ENCODE measurements at places on chromosomes 2 and 18.

GRCh38 chr2:45272549-45273265 is 263.5 kb upstream of the SIX2 start:
- no peak for DNase-seq

GRCh38 chr2:101047075-101047766 is 45.1 kb downstream of the RPL31 start:
- DNase-seq, result no peak

GRCh38 chr18:8778386-8778785 is 73.0 kb downstream of the MTCL1 start:
- no peak for DNase-seq

- DNase-seq, result no peak
These were observed 39.7 kb upstream of the HDAC4 start for GRCh38 chr2:239440511-239440959.

DNA sequence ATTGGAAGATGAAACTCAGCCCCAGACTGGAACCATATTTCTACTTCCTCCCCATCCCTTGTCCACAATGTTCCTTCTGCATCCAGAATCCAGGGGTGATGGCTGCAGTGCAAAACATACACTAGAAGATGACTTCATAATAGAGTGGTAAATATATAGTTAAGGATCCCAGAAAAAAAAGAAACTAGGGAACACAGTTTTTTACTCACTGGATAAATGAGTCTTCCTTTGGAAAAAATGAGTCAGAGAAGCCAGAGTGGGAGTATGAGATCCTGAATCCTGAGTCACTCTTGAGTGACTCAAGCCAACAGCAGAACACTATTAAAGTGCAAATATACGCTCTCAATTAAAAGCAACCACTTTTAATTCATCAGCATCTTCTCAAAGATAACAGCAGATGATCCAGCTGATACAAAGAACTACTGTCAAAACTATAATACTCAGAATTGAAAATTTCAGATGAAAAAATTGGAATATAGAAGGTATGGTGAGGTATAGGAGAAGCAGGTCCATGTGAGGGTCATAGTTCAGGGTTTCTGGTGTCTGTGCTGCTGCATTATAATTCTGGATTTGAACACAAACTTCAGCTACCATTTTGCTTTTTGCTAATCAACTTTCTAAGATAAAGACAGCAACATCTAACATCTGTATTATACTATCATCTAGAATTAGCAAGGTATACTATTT is 987.2 kb upstream of the CDH2 start:
- DNase-seq, result no peak

DNA sequence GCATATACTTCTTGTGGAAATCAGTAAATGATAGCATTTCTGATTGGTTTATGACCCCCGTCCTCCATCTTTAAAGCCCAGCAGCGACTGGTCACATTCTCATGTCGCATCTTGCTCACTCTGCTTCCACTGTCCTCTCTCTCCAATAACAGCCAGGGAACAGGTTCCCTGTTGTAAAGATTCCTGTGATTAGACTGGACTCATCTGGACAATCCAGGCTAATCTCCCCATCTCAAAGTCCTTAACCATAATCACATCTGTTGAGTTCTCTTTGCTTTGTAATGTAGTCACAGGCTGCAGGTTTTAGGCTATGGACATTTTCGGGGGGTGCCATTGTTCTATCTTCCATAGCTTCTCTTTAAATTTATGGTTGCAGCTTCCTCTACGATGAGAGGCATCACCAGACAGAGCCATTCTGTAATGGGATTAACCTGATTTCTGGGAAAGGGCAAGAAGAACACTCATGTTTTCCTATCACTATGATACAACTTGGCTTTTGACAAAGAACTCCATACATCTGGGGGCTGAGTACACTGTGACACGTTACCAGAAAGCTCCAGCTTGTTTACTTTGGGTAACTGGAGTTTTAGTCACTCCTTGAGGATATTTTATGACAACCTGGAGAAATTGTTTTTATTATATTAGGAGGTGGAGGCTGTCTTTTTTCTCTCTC is 159.0 kb downstream of the NYAP2 start:
- DNase-seq, result no peak

GRCh38 chr2:219570924-219571310 is 422 bp downstream of the OBSL1 start:
- no peak for DNase-seq

DNA sequence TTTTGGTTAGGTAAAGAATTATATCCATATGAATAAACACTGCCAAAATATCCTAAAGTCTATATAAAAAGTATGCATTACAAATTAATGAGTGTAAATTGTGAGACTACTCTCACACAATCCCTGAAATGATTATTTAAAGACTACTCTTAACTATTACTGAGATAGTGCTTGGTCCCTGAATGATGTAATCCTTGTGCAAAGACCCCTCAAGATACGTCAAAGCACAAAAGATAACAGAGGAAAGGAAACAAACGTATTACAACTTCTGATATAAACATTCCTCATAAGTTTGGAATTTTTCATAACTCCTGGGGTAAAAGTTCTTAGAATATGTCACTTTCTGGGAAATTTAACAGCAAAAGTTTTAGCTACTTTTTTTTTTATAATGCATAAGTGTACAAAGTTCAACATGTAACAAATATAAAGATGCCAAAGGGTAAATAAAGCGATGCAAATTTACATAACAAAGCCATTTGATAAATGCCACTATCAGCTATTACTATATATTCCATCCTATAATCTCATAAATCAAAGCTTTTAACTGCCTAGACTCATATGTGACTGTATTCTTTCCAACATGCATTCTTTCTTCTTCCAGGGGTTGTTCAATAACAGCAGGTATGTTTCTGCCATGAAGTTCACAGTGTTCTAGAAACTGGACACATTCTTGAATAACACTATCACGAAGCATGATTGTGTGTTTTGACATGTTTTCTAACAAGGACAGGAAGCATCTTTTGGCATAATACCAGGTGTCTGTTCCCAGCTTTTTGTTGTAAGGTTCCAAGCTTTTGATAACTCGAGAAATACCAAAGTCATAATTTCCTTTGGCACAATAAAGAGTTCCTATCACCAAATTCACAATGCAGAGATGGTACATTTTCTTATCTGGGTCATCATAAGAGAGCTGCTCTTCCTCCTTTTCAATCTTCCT is 158.0 kb downstream of the AGPS start:
- DNase-seq, result no peak

DNA sequence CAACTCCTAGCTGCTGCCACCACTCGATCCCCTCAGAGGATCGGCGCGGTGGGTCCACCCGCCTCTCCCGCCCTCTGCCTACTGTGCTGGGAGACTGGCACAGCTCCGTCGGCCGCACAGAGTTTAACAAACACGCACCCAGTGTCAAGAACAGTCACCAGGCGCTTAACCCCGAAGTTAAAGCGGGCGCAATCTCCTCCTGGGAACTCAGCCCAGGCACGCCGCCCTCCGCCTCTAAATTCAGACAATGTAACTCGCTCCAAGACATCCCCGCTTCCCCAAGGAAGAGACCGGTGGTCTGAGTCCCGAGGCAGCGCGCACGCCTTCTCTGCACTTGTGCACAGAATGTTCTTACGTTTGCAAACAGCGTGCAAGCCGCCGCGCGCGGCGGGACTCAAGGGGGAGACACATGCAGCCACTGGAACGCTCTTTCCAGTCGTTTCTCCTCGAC is 533 bp downstream of the CXCR4 start:
- no peak for DNase-seq

- no peak for DNase-seq
These were observed 25.5 kb upstream of the YWHAQ start for GRCh38 chr2:9656270-9656766.

- no peak for DNase-seq
These were observed 225.0 kb downstream of the FHOD3 start for GRCh38 chr18:36522509-36522908.

- DNase-seq, result no peak
These were observed 69.9 kb downstream of the RHOB start for GRCh38 chr2:20516646-20517341.

GRCh38 chr2:195410074-195410671 is 246.9 kb upstream of the SLC39A10 start:
- no peak for DNase-seq

- DNase-seq, result no peak
These were observed 121.8 kb upstream of the HNMT start for GRCh38 chr2:137842430-137842829.

- DNase-seq, result peak; percentile 66
These were observed 714 bp downstream of the ASXL3 start for GRCh38 chr18:33578518-33579348.

GRCh38 chr2:111663471-111664274 is 220.3 kb downstream of the ANAPC1 start:
- no peak for DNase-seq

- DNase-seq, result no peak
These were observed 96.1 kb downstream of the ARL6IP6 start for GRCh38 chr2:152814475-152815030.

- no peak for DNase-seq
These were observed 76.7 kb downstream of the LAMA3 start for GRCh38 chr18:23765931-23766330.

DNA sequence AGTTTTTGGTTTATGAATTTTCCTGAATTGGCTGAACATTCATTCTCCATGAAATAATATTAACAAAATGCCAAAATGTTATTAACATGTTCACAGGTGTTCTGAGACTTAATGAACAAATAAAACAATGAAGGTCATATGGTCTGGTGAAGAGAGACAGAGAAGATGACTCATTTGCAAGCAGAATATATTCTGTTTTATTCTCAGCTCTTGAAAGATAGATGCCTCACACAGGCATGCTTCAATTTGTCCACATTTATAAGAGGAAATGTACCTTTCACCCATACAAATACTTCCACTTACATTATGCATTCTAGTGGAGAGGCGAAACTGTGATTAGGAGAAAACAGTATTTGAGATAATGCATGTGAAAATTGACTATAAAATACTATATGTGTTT is 75.4 kb upstream of the PGAP1 start:
- no peak for DNase-seq

DNA sequence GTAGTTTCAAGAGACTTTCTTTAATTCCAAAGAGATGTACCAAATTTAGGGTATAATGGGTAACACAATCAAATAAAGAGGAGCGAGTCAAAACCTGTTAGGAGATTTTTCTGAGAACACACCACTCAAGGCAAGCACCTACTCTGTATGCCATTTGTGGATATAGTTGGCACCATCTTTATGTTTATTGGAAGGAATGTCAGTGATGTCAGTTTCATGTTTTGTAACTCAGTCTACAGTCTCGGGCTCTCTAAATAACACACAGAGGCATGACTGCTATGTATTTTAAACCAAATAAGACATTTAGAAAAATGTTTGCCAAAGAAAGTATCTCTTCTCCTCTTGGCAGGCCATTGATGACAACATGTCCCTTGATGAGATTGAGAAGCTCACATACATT is 59.7 kb downstream of the CPS1 start:
- DNase-seq, result no peak

GRCh38 chr2:6973895-6974545 is 56.8 kb downstream of the RNF144A start:
- no peak for DNase-seq

DNA sequence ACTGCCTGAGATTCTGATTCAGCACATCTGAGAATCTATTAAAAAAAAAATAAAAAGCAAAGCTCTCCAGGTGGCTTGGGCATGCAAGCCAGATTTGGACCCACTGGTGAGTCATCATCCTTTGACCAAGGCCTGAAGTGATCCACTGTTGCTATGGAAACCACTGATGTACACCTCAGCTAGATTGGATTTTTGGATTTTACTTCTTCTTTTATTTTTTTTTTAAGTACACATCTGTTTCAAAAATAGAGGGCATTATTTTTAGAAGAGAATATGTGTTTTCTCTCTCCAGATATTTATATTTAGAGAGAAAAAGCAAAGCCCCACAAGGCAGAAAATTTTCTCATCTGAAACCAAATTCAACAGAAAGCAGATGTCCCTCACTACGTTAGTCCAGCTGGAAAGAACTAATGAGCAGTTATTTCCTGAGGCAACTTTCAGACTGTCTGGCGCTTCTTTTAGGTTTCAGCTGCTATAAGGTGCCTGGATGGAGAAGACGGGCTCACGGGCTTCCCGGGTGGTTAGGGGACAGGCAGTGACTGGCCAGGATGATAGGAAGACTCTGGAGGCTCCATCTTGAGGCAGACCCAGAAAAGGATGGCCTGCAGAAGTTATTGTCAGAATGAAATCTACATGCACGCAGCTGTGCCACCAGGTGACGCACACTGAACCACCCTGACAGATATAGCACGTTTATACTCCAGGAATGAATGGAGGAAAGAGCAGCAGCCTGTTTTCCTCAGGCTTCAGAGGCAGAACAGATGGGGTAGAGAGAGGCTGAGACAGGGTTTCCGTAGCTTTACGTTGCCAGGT is 50.5 kb downstream of the MRPL35 start:
- DNase-seq, result peak; percentile 6

GRCh38 chr2:11406267-11406957 is 59.5 kb downstream of the E2F6 start:
- no peak for DNase-seq

DNA sequence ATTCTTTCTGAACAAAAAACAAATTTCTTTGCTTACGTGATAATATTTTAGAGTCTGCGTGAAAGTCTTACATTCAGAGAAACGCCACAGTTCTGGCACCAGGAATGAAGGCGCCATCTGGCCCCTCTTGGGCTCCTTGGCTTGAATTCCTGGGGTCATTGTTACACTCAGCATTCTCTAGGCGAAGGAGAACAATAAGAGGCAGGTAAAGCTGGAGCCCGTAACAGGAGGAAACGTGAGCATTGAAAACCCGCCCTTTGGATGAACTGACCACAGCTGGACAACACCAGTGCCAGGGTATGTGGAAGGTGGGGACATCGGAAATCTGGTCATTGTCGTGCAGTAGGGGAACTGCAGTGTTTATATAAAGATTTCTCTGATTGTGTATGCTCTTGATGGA is 144.8 kb downstream of the RNF152 start:
- DNase-seq, result no peak

DNA sequence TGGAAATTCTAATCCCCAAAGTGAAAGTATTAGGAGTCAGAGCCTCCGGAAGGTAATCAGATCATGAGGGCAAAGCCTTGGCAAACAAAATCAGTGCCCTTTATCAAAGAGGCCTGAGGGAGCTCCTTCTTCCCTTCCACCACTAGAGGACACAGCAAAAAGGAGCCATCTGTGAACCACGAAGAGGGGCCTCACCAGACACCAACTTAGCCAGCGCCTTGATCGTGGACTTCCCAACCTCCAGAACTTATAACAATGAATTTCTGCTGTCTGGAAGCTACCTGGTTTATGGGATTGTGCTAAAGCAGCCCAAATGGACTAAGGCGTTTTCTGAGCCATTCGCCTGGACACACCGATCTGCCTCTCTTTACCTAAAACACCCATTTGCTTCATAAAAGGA is 133.1 kb downstream of the EIPR1 start:
- DNase-seq, result no peak

- no peak for DNase-seq
These were observed 41.6 kb upstream of the ACYP2 start for GRCh38 chr2:54073796-54074195.

DNA sequence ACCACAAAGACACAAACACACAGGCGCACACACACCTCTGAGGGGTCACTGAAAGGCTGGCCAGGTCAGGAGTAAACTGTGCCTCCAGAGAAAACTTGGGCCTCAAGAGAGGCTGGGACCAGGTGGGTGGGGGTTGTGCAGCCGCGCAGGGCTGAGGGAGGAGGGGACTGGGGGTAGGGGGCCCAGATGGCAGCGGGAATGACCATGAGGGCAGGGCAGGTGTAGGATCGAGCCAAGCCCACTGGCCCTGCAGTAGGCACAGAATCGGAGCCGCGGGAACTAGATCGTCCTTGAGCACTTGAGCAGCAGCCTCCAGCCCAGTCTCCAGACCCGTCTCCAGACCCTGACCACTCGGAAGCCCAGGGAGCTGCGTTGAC is 36.8 kb downstream of the ANKMY1 start:
- DNase-seq, result no peak

- no peak for DNase-seq
These were observed 23.9 kb downstream of the CLIP4 start for GRCh38 chr2:29139152-29139551.

GRCh38 chr2:169526451-169526850 is 16.9 kb downstream of the KLHL41 start:
- no peak for DNase-seq
